ENCODE measurements at places on chromosomes 2 and 18. TPM values are rescaled to one million over a fixed set of nuclear protein-coding genes. Genes with fewer than 3 reads are reported as not detected.
A peak's percentile ranks its signal among the peaks of the same experiment; 100 is the strongest.

KYNU gene
- total RNA-seq = not detected

TMEM178A gene
- total RNA-seq = 0.32 TPM

RESP18 gene
- not detected for total RNA-seq

GNAL gene
- total RNA-seq = 0.14 TPM

DNAH7 gene
- not detected for total RNA-seq

CRACDL gene
- 0.55 TPM for total RNA-seq

CAPN14 gene
- total RNA-seq = 0.18 TPM

STEAP3 gene
- total RNA-seq = 0.78 TPM

TGFA gene
- total RNA-seq = not detected

GRCh38 chr18:57023275-57023882 is 123.5 kb upstream of the BOD1L2 start:
- DNase-seq = no peak
- H3K4me1 ChIP-seq = peaks cover 1% of the 10 kb centered on the region
- no peak overlapping the region for H3K4me3 ChIP-seq
- no peaks in the 10 kb centered on the region for H3K27me3 ChIP-seq
- H3K36me3 ChIP-seq = peaks cover 3% of the 10 kb centered on the region
- no peak overlapping the region for H3K27ac ChIP-seq

DNA sequence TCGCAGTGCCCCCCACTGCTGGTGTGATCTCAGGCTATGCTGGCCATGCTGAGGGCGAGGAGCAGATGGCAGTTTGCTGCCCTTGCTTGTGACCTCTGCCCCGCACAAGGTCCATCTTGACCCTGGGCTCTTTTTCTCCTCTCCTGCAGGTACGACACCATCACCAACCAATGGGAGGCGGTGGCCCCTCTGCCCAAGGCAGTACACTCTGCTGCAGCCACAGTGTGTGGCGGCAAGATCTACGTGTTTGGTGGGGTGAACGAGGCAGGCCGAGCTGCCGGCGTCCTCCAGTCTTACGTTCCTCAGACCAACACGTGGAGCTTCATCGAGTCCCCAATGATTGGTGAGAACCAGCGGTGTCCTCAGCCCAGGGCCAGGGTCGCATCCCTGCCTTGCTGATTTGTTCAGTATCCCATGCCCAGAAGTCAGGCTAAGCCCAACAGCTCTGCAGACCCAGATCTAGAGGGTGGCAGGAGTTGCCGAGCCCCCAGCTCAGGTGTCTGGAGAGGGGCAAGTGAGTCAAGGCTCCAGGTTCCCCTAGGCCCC is 223.8 kb downstream of the ATAD2B start:
- no peaks in the 10 kb centered on the region for H3K4me1 ChIP-seq
- H3K4me3 ChIP-seq = no peak overlapping the region
- no peaks in the 10 kb centered on the region for H3K27me3 ChIP-seq
- H3K27ac ChIP-seq = no peak overlapping the region
- H3K36me3 ChIP-seq = no peaks in the 10 kb centered on the region
- DNase-seq = no peak

- H3K36me3 ChIP-seq = no peaks in the 10 kb centered on the region
- no peak overlapping the region for H3K27ac ChIP-seq
- H3K4me3 ChIP-seq = no peak overlapping the region
- H3K27me3 ChIP-seq = peaks cover 9% of the 10 kb centered on the region
- DNase-seq = no peak
- H3K4me1 ChIP-seq = no peaks in the 10 kb centered on the region
Observed at GRCh38 chr2:226405465-226405864, 394.2 kb downstream of the IRS1 start.

GRCh38 chr2:72579591-72580180 is 246.1 kb downstream of the EXOC6B start:
- H3K4me3 ChIP-seq = no peak overlapping the region
- no peaks in the 10 kb centered on the region for H3K4me1 ChIP-seq
- no peak for DNase-seq
- no peaks in the 10 kb centered on the region for H3K36me3 ChIP-seq

DNA sequence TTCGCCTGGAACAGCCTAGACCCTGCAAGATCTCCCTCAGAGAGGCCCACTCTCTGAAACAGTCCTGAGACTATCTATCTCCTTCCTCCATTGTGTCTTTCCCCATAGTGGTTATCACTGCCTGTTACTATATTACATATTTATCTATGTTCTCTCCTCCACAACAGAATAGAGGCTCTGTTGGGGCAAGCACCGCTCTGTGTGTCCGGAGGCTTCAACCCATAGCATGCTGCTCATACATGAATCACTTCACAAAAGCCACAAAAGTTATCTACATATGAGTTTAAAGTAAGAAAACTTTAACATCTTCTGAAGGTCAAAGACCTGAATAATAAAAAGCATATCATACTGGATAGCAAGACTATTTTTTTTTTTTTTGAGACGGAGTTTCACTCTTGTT is 242.1 kb upstream of the HS6ST1 start:
- no peak overlapping the region for H3K4me3 ChIP-seq
- H3K27me3 ChIP-seq = peaks cover 18% of the 10 kb centered on the region
- DNase-seq = no peak
- H3K27ac ChIP-seq = no peak overlapping the region

- peak; percentile 21 for DNase-seq
- no peaks in the 10 kb centered on the region for H3K36me3 ChIP-seq
- no peaks in the 10 kb centered on the region for H3K27me3 ChIP-seq
- H3K4me3 ChIP-seq = no peak overlapping the region
- no peaks in the 10 kb centered on the region for H3K4me1 ChIP-seq
Observed at GRCh38 chr2:72993147-72993932, 76.0 kb downstream of the EMX1 start.

DNA sequence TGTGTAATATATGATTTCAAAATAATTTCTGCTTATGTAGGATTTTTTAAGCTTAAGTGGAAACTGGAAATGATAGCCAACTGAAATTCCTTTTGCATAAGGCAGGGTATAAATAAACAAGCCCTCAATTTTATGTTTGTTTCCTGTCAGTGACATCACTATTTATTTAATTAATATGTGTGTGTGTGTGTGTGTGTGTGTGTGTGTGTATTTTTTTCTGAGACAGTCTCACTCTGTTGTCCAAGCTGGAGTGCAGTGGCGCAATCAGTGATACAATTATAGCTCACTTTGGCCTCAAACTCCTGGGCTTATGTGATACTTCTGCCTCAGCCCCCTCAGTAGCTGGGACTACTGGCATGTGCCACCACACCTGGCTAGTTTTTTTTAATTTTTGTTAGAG is 29.3 kb upstream of the CYP20A1 start:
- no peak overlapping the region for H3K4me3 ChIP-seq
- H3K4me1 ChIP-seq = no peaks in the 10 kb centered on the region
- no peak for DNase-seq
- H3K27me3 ChIP-seq = no peaks in the 10 kb centered on the region
- no peak overlapping the region for H3K27ac ChIP-seq

DNA sequence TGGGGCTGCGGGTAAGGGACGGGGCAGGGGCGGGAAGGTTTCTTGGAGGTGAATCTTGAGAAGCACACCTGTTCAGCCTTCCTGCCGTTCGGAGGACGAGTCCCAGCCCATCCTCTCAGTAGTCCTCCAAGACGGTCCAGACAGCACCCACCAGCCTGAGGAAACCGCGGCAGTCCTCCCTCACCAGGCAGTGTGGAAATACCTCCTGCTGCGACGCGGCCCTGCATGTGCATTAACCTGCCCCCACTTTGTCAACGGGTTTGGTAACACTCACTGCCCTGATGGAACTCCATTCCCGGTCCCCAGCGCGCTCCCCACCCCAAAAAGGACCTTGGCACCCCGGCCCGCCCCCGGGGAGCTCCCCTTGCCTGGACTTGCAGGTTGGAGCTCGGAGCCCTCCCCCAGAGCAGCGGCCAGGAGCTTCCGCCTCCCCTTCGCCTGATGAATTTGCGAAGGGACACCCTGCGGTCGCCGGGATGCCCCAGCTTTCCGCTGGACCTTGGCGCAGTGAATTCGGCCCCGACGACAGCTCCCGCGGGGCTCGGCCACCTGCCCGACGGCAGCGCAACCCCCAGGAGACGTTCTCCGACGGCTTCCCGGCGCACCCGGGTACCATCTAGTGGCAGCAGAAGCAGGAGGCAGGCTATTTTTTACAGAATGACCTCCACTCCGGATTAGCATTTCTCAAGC is 31.5 kb downstream of the ACVR1C start:
- peak overlapping the region; percentile 39 for H3K4me3 ChIP-seq
- peaks cover 47% of the 10 kb centered on the region for H3K27me3 ChIP-seq
- no peak overlapping the region for H3K27ac ChIP-seq
- H3K36me3 ChIP-seq = no peaks in the 10 kb centered on the region
- peak; percentile 20 for DNase-seq
- H3K4me1 ChIP-seq = peaks cover 6% of the 10 kb centered on the region

- no peak for DNase-seq
- peaks cover 69% of the 10 kb centered on the region for H3K36me3 ChIP-seq
- H3K4me3 ChIP-seq = peak overlapping the region; percentile 77
- no peaks in the 10 kb centered on the region for H3K27me3 ChIP-seq
- peak overlapping the region; percentile 23 for H3K27ac ChIP-seq
- peaks cover 74% of the 10 kb centered on the region for H3K4me1 ChIP-seq
Observed at GRCh38 chr2:68776124-68776523, 41.5 kb downstream of the ARHGAP25 start.

GRCh38 chr2:132730611-132731010 is 60.6 kb upstream of the LYPD1 start:
- H3K27me3 ChIP-seq = no peaks in the 10 kb centered on the region
- no peak overlapping the region for H3K4me3 ChIP-seq
- H3K4me1 ChIP-seq = no peaks in the 10 kb centered on the region
- H3K27ac ChIP-seq = no peak overlapping the region
- no peak for DNase-seq

- H3K27me3 ChIP-seq = peaks cover 44% of the 10 kb centered on the region
- no peak for DNase-seq
- H3K4me1 ChIP-seq = no peaks in the 10 kb centered on the region
- no peak overlapping the region for H3K27ac ChIP-seq
- H3K36me3 ChIP-seq = no peaks in the 10 kb centered on the region
- H3K4me3 ChIP-seq = no peak overlapping the region
Observed at GRCh38 chr2:102120701-102121159, 21.8 kb upstream of the IL1R1 start.

DNA sequence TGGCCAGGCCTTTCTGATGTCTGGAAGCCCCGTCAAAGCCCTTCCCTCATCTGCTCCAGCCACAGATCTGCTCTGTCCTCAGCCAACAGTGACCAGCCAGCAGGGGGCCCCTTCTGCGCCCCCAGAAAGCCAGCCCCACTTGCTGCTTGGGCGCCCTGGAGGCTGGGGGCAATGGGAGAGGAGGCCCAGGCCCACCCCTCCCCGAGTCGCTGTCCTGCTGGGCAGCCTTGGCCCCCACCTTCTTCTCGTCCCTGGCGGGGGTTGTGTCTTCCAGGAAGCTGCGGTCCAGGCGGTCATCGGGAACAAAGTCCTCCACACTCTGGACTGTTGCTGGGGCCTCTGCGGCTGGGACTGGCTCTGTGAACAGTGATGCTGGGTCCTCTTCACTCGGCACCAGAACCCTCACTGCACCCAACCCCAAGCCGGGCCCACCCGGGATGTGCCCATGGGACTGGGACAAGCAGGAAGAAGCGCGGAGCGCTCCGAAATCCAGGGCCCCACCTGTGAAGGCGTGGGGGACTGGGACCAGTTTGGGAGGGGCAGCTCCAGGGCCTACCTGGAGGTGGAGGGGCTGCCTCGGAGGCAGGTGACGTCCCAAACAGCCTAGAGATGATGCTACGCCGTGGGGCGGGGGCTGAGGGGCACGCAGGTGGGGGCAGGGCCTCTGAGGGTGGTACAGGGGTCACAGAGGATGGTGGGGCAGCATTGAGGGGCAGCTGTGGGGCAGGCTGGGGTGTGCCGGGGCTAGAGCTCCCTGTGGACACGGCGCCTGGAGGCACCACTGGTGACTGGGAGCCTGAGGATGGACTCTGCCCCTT is 257.6 kb downstream of the ANKRD30B start:
- DNase-seq = no peak
- no peak overlapping the region for H3K4me3 ChIP-seq
- H3K36me3 ChIP-seq = no peaks in the 10 kb centered on the region
- no peak overlapping the region for H3K27ac ChIP-seq
- no peaks in the 10 kb centered on the region for H3K4me1 ChIP-seq
- no peaks in the 10 kb centered on the region for H3K27me3 ChIP-seq

- no peaks in the 10 kb centered on the region for H3K27me3 ChIP-seq
- no peaks in the 10 kb centered on the region for H3K4me1 ChIP-seq
- DNase-seq = no peak
- H3K4me3 ChIP-seq = no peak overlapping the region
Observed at GRCh38 chr2:156803967-156804366, 367.8 kb downstream of the GPD2 start.

- no peaks in the 10 kb centered on the region for H3K4me1 ChIP-seq
- no peak overlapping the region for H3K27ac ChIP-seq
- no peak for DNase-seq
- H3K27me3 ChIP-seq = peaks cover 1% of the 10 kb centered on the region
Observed at GRCh38 chr18:75316223-75316622, 105.6 kb downstream of the TSHZ1 start.

DNA sequence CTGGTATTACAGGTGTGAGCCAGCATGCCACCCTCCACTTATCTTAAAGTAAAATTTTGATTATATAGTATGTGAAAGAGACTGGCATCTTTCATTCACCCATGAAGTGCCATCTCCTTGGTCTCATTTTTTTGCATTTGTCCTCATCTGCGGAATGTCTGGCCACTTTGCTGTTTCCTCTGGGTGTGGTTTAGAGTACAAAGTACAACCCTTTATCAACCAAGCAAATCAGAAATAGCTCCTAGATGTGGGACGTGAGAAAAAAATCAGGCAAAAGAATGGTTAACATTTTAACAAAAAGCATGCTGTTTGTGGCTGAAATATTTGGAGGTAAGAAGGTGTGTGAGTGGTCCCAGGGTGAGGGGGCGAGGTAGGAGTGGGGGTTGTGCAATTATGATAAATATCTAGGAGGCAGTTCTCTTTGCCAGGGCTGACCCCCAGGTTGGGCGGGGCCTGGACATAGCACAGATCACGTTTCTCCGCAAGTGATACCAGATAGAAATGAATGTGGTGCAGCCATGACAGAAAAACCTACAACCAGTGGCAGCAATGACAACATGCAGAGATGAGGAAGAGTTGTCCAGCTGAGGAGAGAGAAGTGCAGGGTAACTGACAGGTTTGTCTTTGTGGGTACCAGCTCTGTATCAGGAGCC is 115.8 kb upstream of the SERTAD2 start:
- no peaks in the 10 kb centered on the region for H3K36me3 ChIP-seq
- H3K27me3 ChIP-seq = peaks cover 5% of the 10 kb centered on the region
- no peak overlapping the region for H3K4me3 ChIP-seq
- H3K27ac ChIP-seq = no peak overlapping the region
- no peak for DNase-seq

DNA sequence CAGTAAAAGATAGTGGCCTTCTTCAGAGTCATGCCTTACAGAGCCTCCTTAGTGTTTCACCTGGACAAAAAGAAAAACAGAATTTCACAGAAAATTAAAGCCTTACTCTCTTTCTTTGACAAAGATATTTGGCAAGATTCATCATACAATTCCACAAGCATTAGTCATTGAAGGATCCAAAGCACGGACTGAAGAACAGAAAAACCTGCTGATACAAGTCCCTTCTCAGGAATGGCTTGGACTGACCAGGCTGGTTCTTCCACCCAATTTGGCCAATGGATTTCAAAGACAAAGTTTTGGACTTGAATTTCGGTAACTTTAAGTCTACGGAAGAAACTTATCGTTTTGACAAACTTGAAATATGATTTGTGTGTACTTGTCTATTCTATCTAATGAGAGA is 39.1 kb upstream of the GALNT3 start:
- H3K36me3 ChIP-seq = no peaks in the 10 kb centered on the region
- no peaks in the 10 kb centered on the region for H3K4me1 ChIP-seq
- no peak overlapping the region for H3K27ac ChIP-seq
- no peak for DNase-seq
- H3K27me3 ChIP-seq = peaks cover 2% of the 10 kb centered on the region

GRCh38 chr2:135603543-135603942 is 72.3 kb downstream of the R3HDM1 start:
- H3K36me3 ChIP-seq = peaks cover 28% of the 10 kb centered on the region
- H3K4me1 ChIP-seq = peaks cover 12% of the 10 kb centered on the region
- H3K27ac ChIP-seq = no peak overlapping the region
